ENCODE measurements at places on chromosomes 3 and 15.

- DNase-seq: no peak
Measured at GRCh38 chr15:33968821-33969220, 524 bp downstream of the CHRM5 start.

- no peak for DNase-seq
Measured at GRCh38 chr3:113662824-113663223, 33.6 kb downstream of the USF3 start.

DNA sequence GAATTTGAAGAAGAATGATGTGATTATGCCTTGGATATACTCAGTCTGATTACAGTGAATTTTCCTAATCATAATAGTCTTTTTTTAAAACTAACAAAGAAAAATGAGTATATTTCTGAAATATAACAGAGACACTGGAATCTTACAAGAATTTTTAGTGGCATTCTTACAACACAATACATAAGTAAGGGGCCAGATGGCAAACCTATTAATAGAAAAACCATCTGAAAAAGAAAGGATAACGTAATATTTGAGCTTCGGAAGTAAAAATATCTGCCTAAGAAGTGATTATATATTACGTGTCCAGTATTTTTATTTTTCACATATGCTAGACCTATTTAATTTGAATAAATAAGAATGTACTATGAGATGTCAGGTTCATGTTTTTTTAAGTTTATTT lies 452.8 kb downstream of the NAALADL2 start:
- DNase-seq: no peak

GRCh38 chr3:8840556-8840955 lies 71.1 kb upstream of the OXTR start:
- DNase-seq: no peak

GRCh38 chr3:76222201-76222600 lies 436.9 kb upstream of the ZNF717 start:
- no peak for DNase-seq
